ENCODE measurements at places on chromosomes 12 and 14.

DNA sequence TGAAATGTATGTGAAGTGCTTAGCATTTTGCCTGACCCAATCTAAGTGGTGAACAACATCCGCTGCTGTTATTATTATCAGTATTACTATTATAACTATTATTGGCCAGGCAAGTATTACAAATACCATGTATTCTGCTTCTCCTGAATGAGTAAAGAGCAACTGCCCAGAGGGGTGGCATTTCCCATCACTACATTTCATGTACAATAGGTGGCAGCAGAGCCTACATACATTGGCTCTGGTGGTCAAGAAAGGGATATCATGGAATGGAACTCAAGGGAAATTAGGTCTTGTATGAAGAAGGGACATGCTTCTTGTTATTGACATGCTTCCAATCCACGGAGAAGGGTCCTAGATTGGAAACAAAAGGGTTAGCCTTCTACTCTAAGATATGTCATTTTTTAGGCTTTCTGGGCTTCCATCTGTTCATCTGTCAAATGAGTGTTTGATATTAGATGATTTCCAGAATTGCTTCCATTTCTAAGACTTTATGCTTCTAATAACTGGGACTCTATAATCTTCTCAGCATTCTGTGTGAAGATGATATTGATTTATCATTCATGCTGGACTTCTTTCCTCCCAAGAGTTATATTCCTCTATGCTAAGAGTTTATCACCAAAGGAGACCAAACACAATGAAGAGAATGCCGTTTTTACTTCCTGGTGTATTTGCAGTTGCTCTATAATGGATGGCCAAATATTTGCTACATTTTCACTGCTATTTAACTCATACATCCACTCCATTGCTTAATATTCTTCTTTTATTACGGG is 239.1 kb downstream of the SSPN start:
- no peak for DNase-seq

DNA sequence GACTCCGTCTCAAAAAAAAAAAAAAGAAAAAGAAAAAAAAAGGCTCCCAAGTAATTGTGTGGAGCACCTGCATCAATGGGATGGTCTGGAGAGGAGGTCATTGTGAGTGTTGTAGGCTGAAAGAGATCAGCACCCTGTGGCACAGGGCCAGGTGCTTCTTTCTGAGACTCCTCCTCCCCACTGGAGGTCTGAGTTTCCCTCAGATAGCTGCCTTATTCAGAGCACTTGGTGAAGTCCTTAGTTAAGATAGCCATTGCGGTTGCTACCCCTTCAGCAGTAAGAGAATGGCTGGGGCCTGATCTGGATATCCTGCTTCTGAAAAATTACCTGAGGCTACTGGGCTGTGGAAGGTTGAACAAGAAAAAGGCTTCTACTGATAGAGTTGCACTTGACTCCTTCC is 69.8 kb downstream of the ANO6 start:
- DNase-seq, result no peak

GRCh38 chr12:53807322-53807860 is 55.6 kb upstream of the CISTR start:
- DNase-seq, result no peak

DNA sequence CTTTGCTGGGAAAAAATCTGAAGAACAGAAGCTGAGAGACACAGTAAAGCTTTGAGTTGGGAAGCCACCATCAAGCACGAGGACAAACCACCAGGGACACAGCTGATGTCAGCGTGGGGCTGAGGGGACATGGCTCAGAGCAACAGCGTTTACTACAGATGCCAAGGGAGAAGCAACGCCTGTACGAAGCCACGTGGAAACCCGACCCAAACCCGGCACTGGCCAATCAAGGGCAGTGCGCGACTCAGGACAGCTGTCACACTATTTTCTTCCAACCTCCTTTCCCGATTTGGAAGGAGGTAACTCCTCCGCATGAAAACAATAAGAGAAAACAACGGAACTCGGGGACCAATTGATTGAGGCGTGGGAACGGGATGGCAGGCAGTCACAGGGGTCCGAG is 20.2 kb upstream of the CHGA start:
- no peak for DNase-seq

DNA sequence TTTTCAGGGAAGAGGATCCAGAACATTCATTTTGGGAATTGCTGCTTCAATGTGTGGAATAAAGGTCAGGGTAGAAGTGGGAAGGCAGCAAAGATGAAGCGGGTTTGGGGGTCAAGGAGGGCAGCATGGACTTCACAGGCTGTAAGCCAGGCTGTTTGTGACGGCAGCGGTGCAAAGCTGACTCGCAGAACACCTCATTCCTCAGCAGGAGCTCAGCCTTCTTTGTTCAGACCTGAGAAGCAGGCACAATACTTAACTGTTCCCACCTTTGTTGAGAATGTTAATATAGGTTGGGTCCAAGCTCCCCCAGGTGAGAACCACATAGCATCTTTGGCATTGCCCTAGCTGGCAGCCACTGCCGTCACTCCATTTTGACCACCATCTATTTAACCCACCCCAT is 16.7 kb downstream of the GRIN2B start:
- no peak for DNase-seq

DNA sequence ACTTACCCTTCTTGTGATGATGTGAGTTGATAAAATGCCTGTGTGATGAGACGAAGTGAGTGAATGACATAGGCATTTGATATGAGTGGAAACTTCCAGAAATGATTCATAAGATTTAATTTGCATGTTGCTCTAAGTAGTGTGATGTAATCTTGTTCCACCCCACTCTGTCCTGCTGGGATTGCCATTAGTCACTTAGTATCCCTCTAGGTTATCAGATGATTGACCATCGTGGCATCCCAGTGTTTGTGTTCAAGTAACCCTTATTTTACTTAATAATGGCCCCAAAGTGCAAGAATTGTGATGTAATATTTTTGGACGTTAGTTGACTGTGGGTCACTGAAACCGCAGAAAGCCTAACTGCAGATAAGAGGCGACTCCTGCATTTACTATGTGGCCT is 214.4 kb upstream of the DIO2 start:
- DNase-seq, result no peak

GRCh38 chr14:59583755-59584154 is 7.1 kb upstream of the CCDC175 start:
- no peak for DNase-seq

DNA sequence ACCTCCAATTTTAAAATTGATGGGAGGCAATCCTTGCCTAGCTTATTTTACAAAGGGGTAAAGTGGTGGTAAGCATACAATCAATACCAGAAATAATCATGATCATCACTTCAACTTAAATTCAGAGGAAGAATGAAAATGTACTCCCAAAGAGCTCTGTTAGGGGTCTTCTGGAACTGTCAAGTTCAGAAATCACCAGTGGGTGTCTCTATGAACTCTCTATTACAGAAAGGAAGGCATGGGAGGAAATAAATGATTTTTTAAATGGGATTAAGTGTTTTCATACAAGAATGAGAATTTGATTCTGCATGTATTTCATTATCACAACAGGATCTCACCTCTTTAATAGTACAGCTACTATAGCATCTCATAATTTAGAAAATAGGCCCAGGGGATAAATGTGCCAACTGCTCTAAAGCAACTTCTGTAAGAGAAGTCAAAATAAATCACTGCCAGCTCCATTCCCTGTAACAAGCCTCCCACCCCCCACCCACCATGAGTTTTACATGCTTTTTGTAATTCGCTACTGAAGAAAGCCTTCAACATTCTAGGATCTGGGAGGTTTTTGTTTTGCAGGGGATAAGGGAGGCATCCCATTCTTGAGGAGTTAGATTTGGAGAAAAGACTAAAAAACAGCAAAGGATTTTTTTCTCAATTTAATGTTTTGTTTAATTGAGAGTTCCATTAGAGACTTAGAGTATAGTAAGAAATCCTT is 9.7 kb downstream of the DCP1B start:
- DNase-seq, result no peak

DNA sequence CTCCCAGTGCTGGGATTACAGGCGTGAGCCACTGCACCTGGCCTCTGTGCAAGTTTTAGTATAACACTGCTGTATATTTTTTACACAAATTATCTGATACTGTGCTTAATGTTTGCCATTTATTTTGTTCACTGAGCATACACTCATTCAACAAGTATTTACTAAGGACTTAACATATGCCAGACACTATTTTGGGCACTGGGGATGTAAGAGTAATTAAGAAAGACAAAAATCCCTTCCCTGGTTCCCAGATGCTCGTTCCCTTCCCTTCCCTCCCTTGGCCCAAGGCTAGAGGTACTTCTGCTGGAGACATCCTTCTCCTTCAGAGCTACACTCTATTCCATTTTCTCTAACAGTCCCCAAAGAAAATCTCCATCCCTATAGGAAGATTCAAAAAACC is 12.5 kb downstream of the CIT start:
- no peak for DNase-seq

DNA sequence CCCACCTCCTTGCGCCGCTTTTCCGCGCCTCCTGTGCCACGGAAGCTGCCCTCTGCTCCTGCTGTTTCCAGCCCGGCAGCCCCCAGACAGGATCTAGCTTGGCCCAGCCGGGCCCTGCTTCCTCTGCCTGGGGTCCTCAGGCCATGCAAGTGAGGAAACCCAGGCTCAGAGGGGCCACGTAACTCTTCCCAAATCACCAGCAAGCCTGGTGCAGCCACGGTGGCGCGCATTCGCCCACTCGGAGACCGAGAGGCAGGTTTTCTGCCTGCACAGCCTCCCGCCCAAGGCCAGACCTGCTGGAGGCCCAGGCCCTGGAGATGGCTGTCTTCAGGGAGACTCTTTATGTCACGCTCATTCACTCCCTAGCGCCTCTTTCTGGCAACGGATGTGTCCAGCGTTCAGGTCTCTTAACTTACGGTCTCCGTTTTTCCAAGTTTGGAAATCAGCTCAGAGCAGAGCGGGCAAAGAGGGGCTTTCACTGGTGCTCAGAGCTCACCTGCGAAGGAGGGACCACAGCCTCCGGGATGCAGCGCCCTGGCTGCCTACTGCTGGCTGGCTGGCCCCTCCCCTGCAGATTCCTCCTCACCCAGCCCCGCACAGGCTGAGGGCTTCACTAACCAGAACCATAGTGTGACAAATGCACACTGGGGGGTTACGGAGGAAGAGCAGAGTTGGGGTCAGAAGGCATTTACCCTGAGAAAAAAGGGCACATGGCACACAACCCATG is 20.6 kb upstream of the CEP170B start:
- no peak for DNase-seq

- no peak for DNase-seq
Measured at GRCh38 chr14:36439766-36440165, 80.3 kb downstream of the NKX2-1 start.

DNA sequence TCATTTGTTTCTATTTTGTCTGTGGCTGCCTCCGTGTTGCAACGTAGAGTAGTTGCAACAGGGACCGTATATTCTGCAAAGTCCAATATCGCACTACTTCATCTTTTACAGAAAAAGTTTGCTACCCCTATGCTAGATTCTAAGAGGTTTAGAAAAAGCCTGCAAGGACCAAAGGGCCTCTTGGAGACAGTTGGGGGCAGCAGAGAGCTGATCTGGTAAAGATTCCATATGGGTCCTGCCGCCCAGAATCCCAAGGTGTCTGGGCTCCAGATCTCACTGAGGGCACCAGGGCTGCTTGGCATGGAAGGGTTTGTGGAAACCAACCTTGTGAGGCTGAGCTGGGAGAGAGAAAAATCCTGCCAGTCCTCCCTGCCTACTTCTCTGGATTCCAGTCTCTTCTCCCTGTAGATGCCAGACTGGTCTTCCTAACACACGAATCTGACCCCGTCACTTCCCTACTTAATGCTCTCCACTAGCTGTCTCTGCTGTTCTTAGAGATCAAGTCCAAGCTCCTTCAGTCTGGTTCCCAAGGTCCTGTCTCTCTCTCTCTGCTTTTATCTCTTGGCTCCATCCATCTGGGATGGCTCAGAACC is 74.6 kb downstream of the GLRX5 start:
- peak; percentile 11 for DNase-seq

GRCh38 chr12:16435875-16436554 is 88.6 kb downstream of the MGST1 start:
- DNase-seq, result no peak

- no peak for DNase-seq
Measured at GRCh38 chr12:112046003-112046402, 32.8 kb downstream of the ERP29 start.

GRCh38 chr14:92830902-92831301 is 36.8 kb downstream of the GOLGA5 start:
- DNase-seq, result no peak

GRCh38 chr12:53651737-53652136 is 24.1 kb downstream of the ATP5MC2 start:
- DNase-seq, result no peak

DNA sequence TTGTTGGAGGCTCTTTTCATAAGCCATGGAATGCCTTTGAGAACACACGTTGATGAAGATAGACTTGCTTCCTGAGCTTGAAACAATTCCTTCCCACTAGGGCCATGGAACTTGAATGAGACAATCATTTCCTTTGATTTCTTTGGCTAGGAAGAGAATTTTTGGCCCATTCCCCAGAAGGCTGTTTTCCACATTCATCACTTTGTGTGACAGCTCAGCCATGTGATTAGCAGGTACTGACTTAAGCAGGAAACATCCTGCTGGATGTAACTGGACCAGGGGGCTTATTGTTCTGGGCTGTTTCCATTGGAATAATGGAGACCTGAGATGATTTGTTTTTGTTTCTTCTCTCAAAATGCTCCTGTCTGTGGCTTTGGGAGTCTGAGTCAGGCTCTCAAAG is 469.8 kb upstream of the SEL1L start:
- DNase-seq, result no peak

DNA sequence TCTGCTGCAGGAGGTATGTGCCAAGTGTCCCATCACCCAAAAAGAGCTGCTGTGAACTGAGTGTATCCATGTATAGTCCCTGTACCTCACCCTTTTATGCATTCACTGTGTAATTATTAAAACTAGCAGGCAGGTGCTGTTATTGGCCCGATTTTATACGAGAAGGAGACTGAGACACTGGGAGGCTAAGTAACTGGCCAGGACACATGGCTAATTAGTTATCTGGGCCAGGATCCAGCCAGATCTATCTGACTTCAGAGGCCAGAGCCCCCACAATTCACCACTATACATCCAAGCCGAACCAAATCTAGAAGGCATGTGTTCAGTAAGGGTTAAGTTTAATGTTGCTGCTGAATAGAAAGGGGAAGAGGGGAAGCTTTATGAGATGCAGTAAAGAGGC is 73.4 kb downstream of the FRMD6 start:
- DNase-seq, result no peak

DNA sequence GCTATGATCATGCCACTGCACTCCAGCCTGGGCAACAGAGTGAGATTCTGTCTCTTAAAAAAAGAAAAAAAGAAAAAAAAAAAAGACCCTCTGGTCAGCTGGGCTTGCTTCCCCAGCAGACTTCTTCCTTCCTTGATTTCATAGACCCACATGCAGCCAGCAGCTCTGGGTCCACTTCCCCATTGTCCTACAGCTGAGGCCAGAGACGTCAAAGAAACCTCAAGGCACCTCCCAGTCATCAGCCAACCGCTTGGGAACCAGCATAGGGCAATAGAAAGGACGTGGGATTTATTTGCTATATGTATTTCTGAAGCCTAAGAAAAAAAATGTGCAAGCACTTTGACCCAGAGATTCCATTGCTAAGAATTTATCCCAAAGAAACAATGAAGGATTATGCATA is 35.4 kb upstream of the SPPL3 start:
- DNase-seq, result no peak

GRCh38 chr12:101839324-101840283 is 8.8 kb upstream of the GNPTAB start:
- peak; percentile 55 for DNase-seq
